ENCODE measurements at places on chromosomes 4 and X. TPM values are rescaled to one million over a fixed set of nuclear protein-coding genes. Genes with fewer than 3 reads are reported as not detected.
A peak's percentile ranks its signal among the peaks of the same experiment; 100 is the strongest.

DNA sequence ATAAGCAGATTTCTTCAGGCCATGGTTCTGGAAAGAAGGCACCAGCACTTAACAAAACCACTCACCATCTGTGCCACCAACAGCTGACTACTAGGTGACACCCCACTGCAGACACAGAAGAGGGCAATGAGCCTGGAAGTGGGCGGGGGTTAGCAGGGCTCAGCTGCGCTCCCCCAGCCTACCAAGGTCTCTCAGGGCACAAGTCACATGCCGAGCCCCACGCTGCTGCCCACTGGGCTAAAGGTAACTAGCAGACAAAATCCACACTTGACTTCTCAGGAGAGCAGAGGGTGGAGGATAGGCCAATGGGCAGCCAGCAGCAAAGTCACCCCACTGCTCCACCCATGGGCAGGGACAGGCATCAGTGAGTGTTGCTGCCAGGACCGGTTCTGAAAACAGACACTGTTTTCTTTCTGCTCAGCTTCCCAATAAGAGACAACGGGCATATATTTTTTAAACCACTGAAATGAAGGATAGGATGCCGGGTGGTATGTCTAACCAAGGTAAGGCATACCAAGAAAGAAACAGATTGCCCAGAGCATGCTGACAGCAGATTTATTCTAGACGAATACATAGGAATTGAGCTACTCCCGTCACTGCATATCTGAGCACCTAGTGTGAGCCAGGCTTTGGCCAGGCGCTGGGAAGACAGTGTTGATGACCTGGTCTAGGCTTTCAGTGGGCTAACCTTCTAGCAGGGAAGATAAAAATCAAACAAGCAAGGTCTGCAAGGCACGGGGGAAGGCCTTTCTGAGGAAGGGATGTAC is 20.1 kb downstream of the ACSL1 start:
- H3K4me1 ChIP-seq: peaks cover 85% of the 10 kb centered on the region
- H3K27me3 ChIP-seq: no peaks in the 10 kb centered on the region
- peaks cover 21% of the 10 kb centered on the region for H3K36me3 ChIP-seq
- H3K4me3 ChIP-seq: no peak overlapping the region

DNA sequence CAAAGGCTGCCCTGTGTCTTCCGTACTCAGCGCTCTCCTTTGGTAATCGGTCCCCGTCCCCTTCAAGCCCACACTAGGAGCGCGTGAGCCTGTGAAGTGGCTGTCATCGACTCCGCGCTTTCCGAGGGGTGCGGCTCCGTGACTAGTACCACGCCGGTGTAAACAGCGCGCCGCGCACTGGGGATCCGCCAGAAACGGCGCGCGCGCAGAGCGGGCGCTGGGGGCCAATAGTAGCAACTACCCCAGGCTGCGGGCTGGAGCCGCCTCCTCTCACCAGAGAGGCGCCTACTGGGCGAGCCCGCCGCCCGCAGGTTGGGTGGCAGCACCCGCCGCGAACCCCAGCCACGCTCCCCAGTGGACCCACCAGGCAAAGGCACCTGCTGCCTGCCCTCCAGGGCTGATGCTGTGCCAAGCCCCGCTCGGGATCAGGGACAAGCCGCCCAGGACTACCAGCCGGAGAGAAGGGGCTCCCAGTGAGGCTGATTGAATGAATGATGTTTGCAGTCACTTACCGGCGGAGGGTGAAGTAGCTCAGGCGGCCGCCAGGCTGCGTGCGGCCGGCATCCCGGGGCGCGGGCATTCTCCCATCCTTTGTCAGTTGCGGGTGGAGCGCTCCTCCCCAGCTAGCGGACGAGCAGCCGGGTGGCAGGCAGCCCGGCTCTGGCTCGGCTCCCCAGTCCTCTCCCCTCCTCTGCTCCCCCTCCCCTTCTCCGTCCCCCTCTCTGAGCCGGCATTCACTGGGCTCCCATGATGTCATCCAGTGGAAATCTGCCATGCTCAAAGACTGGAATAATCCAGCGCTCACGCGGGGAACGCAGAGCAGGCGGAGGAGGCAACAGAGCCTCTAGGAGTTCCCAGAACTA is 370.3 kb upstream of the SMIM31 start:
- DNase-seq: no peak
- H3K4me1 ChIP-seq: peaks cover 5% of the 10 kb centered on the region
- no peaks in the 10 kb centered on the region for H3K27me3 ChIP-seq
- no peaks in the 10 kb centered on the region for H3K36me3 ChIP-seq

DNA sequence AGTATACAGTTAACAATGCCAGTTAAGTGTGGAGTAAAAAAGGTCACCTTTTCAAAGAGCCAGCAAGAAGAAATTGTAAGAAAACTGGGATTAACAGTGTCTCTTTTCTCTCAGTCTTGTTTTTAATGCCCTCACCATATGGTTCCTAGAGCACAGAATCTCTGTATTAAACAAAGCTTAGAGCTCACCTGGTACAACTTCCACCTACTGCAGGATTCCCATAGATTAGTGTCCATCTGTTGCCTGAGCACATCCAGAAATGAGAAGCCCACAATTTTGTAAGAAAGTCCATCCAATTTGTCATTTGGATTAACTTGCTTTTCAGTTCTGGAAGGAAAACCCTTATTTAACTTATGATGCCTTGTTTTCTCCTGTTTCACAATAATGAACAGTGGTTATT is 1037.1 kb downstream of the STPG2 start:
- no peak for DNase-seq
- no peak overlapping the region for H3K4me3 ChIP-seq
- no peaks in the 10 kb centered on the region for H3K4me1 ChIP-seq
- H3K27ac ChIP-seq: no peak overlapping the region
- no peaks in the 10 kb centered on the region for H3K36me3 ChIP-seq

GRCh38 chr4:144288011-144288903 is 147.7 kb upstream of the GYPA start:
- H3K4me1 ChIP-seq: no peaks in the 10 kb centered on the region
- H3K27ac ChIP-seq: no peak overlapping the region
- no peaks in the 10 kb centered on the region for H3K27me3 ChIP-seq
- no peaks in the 10 kb centered on the region for H3K36me3 ChIP-seq

DNA sequence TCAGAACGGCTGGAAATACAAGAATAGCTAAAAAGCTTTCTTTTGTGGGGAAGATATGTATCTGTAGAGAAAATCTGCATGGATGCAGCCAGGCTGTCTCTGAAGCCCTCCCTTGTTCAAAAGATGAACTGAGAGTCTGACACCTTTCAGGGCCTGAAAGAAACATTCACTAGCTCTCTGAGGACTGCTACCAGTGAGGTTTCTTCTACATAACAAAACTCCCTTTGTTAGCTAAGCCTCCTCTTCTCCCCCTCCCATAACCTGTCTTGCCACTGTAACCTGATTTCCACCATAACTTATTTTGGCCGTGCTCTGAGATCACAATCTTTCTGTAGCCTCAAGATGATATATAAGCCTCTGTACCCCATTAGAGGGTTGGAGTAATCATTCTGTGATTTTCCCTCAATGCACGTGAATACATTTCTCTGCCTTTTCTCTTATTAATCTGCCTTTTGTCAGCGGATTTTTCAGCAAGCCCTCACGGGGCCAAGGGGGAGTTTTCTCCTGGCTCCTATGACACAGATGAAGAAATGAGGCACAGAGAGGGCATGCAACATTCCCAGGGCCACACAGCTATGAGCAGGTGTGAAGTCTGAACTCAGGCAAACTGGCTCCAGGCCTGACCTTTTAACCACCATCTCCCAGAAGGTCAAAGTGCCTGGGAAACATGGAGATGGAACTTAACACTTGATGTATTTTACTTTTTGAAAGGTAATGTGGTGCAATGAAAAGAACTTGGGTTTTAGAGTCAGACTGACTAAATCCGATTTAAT is 161.6 kb upstream of the PRDX4 start:
- H3K27me3 ChIP-seq: no peaks in the 10 kb centered on the region
- H3K4me1 ChIP-seq: no peaks in the 10 kb centered on the region
- no peak for DNase-seq
- no peak overlapping the region for H3K4me3 ChIP-seq
- H3K27ac ChIP-seq: no peak overlapping the region

DNA sequence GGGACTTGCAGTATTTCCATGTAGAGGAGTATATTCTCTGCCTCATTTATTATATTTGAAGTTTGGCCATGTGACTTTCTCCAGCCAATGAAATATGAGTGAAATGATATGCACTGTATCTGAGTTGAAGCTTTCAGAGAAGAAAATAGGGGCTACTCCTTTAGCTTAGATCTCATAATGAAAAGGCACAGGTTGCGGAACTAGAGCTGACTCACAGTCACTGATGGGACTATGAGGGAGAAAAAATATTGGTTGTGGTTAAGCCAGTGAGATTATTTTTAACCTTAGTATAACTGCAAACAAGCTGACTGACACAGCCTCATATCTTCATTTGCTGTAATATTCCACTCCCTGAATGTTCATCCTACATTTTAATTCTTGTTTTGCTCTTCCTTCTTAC is 1104.3 kb downstream of the RPA4 start:
- no peaks in the 10 kb centered on the region for H3K4me1 ChIP-seq
- H3K36me3 ChIP-seq: no peaks in the 10 kb centered on the region
- DNase-seq: no peak
- H3K27ac ChIP-seq: no peak overlapping the region
- H3K4me3 ChIP-seq: no peak overlapping the region
- H3K27me3 ChIP-seq: no peaks in the 10 kb centered on the region

DNA sequence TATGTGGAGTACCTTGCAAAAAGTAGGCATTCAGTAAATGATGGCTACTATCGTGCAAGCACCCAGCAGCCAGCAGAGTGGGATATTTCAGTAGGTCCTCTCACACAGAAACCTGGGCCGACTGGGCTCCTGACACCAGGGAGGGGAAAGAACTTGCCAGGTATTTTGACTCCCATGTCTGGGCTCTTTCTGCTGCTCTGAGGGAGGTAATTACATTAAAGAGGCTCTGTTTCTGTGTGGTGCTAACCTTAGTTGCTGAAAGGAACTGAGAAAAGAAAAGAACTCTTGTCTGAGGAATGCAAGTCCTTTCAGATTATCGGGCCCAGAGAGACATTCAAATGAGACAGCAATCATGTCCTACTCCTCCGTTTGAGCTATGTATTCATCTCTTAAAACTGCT is 175.8 kb upstream of the MTMR8 start:
- no peaks in the 10 kb centered on the region for H3K4me1 ChIP-seq
- DNase-seq: no peak
- H3K4me3 ChIP-seq: no peak overlapping the region
- H3K27ac ChIP-seq: no peak overlapping the region

- H3K27ac ChIP-seq: peak overlapping the region; percentile 81
- no peak for DNase-seq
- peaks cover 10% of the 10 kb centered on the region for H3K4me1 ChIP-seq
- H3K36me3 ChIP-seq: no peaks in the 10 kb centered on the region
- no peaks in the 10 kb centered on the region for H3K27me3 ChIP-seq
- peak overlapping the region; percentile 22 for H3K4me3 ChIP-seq
Observed at GRCh38 chr4:24979554-24979953, 51.2 kb downstream of the LGI2 start.

DNA sequence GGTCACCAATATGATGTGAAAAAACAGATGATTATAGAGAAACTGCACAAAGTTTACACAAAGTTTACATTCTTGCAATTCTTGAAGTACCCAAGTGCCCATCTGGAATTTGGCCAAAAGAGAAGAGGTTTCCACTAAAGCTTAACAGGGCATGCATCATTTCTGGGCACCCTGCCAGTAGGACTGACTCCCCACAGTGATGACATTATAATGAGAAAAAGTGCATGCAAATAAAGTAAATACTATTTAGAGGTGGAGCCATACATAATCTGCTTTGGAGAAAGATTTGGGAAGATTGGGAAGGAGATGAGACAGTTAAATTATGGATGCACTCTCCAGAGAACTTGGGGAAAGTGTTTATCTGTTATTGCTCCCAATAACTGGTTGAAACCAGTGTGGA is 93.7 kb upstream of the TRPC3 start:
- no peak overlapping the region for H3K4me3 ChIP-seq
- DNase-seq: no peak
- H3K27me3 ChIP-seq: no peaks in the 10 kb centered on the region
- no peaks in the 10 kb centered on the region for H3K4me1 ChIP-seq

GRCh38 chrX:120453985-120454384 is 15.1 kb downstream of the LAMP2 start:
- H3K27me3 ChIP-seq: no peaks in the 10 kb centered on the region
- no peak overlapping the region for H3K27ac ChIP-seq
- no peaks in the 10 kb centered on the region for H3K36me3 ChIP-seq
- H3K4me3 ChIP-seq: no peak overlapping the region
- peaks cover 29% of the 10 kb centered on the region for H3K4me1 ChIP-seq
- no peak for DNase-seq

DNA sequence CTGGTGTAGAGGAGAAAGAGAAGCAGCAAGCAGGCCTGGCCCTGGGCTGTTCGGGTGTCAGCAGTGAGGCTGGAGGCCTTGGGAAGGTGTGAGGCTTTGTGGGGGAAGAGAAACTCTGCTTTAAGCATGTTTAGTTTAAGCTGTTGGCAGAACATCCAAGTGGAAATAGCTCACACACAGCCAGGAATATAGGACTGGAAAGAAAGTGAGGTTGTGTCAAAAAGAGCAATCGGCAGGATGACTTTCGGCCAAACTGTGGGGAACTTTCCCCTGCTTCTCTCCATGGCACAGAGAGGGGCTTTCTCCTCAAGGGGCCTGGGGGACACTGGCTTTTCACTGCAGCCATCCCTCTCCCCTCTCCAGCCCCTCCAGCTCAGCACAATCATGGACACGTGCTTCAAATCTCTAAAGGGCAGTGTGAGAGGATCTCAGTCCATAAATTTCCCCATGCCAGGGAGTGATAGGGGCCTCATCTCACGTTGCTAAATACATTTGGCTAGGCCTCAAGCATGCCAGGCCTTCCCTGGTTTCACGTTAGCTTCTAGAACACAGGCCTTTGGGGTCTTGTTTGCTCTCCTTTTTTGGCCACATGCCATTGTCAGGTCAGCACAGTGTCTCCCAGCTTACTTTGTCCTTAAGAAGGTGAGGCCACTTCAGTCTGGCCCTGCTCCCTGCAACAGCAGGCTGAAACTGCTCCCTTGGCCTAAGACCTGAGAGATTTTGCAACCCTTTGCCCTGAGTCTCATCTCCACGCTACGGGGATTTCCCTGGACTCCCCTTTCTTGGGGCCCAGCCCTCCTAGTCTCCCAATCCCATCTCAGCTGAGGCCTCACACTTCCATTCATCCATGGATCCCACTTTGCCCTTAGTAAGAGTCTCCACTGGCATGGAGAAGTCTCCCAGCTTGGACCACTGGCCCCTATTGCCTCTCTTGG is 8.3 kb upstream of the CITED1 start:
- H3K36me3 ChIP-seq: no peaks in the 10 kb centered on the region
- no peak overlapping the region for H3K27ac ChIP-seq
- H3K27me3 ChIP-seq: no peaks in the 10 kb centered on the region
- peaks cover 6% of the 10 kb centered on the region for H3K4me1 ChIP-seq

GRCh38 chr4:152778656-152779512 is 646 bp downstream of the TIGD4 start:
- peaks cover 4% of the 10 kb centered on the region for H3K4me1 ChIP-seq
- no peaks in the 10 kb centered on the region for H3K36me3 ChIP-seq
- H3K27ac ChIP-seq: peak overlapping the region; percentile 94
- DNase-seq: no peak
- H3K27me3 ChIP-seq: no peaks in the 10 kb centered on the region
- H3K4me3 ChIP-seq: peak overlapping the region; percentile 74

- peak within 1 kb of the TSS; percentile 61 for H3K4me3 ChIP-seq
- no peaks in the 10 kb centered on the region for H3K27me3 ChIP-seq
- H3K4me1 ChIP-seq: peaks cover 82% of the 10 kb centered on the region
- no peak for DNase-seq
- H3K27ac ChIP-seq: peak within 1 kb of the TSS; percentile 90
Observed at GRCh38 chrX:152897222-152898131, at the start of gene ZNF185. Gene ZNF185 (plus strand): TSS chrX:152898067. CDS start chrX:152914490, 16,423 bp downstream.

The MGARP gene
- total RNA-seq: not detected

The TCEAL6 gene
- total RNA-seq: not detected

The LNX1 gene
- 23.4 TPM for total RNA-seq

The RAB39B gene
- total RNA-seq: 0.08 TPM

Data from esophagus squamous epithelium (tissue), 5 donors.